Left ventricle myocardium inferior (tissue), 1 donor: ENCODE measurements at places on chromosomes 1 and 21. TPM values are rescaled to one million over a fixed set of nuclear protein-coding genes. Genes with fewer than 3 reads are reported as not detected.
A peak's percentile ranks its signal among the peaks of the same experiment; 100 is the strongest.

HES3 gene
- not detected for total RNA-seq

ERVH48-1 gene
- total RNA-seq: not detected

AIM2 gene
- 0.41 TPM for total RNA-seq

NUDT4B gene
- not detected for total RNA-seq

DNA sequence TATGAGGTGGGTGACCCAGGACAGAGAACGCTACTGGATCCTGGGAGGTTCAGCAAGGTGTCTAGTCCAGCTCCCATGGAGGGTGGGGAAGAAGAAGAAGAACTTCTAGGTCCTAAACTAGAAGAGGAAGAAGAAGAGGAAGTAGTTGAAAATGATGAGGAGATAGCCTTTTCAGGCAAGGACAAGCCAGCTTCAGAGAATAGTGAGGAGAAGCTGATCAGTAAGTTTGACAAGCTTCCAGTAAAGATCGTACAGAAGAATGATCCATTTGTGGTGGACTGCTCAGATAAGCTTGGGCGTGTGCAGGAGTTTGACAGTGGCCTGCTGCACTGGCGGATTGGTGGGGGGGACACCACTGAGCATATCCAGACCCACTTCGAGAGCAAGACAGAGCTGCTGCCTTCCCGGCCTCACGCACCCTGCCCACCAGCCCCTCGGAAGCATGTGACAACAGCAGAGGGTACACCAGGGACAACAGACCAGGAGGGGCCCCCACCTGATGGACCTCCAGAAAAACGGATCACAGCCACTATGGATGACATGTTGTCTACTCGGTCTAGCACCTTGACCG is 8.6 kb upstream of the PIGV start:
- DNase-seq: no peak

- DNase-seq: no peak
Measured at GRCh38 chr1:46508757-46509156, 19.1 kb downstream of the DMBX1 start.

GRCh38 chr1:36093226-36093625 is 4.5 kb downstream of the ADPRS start:
- no peak for DNase-seq

DNA sequence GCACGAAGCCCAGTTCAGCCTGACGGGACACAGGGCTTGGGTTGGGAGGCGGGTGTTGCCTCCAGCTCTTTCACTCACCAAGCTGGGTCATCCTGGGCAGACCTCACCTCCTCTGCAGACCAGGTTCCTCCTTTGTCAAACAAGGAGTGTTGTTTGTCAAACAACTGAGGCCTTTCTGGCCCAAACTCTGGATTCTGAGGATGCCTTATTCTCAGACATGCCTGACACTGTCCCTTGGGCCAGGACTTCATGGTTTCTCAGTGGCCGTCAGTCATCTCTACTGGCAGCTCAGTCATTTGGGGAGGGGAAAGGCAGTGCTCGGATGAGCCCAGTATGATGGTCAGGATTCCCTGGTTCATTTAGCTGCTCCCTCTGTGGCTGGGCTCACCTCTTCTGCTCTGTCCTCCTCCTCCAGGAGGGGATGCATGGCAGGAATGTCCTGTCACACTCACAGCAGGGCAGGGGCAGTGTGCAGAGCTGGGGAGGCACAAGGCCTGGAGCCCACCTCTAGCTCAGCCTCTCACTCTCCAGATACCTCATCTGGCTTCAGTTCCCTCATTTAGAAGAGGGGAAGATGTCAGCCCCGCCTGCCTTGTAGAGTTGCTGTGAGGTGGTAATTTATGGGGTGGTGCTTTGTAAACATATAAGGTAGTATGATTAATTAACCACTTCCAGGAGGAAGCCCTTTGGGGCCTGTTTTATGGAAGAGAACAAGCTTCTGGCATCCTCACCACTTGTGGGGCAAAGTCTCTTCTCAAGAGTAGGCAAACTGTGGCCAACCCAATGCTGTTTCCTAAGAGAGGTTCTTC is 20.6 kb downstream of the SLC2A1 start:
- no peak for DNase-seq

- DNase-seq: peak; percentile 60
Measured at GRCh38 chr1:12230549-12231275, 882 bp downstream of the VPS13D start.

- no peak for DNase-seq
Measured at GRCh38 chr1:19450811-19451515, 34.4 kb downstream of the CAPZB start.

DNA sequence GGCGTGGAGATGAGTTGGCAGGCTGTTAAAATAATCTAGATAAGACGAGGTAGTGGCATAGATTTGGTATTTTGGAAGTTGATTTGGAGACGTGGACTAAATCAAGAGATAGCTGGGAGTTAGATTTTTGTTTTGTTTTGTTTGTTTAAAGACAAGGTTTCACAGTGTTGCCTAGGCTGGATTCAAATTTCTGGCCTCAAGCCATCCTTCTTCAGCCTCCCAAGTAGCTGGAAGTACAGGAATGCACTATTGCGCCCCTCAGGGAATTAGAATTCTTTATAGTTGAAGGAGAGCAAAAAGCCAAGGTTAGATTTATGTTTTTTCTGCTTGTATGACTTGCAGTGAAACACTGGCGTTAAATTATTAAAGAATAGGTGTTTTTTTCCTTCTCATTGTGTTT is 22.3 kb upstream of the SNRPE start:
- no peak for DNase-seq

DNA sequence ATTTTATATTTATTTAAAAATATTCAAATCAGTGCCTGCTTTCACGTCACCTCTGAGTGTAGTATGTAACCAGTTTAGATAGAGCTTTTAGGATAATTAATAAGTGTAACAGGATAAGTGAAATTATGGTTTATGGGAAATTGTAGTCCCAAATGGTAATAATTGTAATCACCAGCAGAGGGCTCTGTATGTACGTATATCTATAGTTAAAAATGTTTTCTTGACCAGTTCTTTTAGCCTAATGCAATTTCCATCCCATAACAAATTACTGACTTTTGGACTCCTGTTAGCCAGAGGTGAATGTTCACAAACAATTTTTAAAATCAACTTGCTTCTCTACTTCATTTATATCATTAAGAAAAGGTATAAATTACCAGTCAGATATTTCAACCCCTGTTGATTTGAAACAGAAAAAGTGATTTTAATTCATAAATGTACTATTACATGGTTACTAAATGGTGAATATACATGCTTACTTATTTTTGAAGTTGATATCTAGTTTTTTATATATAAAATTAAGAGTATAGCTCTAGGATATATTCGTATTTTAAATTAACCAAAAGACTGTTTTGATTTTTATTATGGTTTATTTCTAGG is 25.3 kb downstream of the SLC30A7 start:
- DNase-seq: no peak

- no peak for DNase-seq
Measured at GRCh38 chr1:198174297-198174696, 17.5 kb downstream of the NEK7 start.

DNA sequence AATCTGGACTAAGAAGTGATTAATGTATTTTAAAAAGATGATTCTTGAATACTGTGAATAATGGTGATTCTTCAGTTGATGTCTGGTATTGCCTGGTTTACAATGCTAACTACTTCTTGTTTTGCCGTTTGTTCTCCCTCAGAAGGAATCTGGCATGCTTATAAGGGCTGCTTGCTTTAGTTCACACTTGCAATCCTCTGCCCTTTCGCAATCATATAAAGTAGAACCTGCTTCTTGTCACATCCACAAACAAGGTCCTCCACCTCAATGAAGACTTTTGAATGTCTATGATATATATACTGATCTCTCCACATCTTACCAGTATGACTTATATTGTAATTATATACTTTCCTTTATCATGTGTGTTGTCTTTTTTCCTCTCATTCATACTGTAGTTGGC is 92.6 kb downstream of the ADGRL4 start:
- DNase-seq: no peak
